Activated T-helper 2 cell treated with anti-CD3 and anti-CD28 coated beads, Interferon-gamma antibody, Interleukin-2, Interleukin-4, amounts not matched to agents 10 μg/mL and 5 μg/mL and 100 μg/mL, durations not matched to agents 14 hours and 24 hours and 36 hours (primary cell): ENCODE measurements at places on chromosomes 3 and 15.

DNA sequence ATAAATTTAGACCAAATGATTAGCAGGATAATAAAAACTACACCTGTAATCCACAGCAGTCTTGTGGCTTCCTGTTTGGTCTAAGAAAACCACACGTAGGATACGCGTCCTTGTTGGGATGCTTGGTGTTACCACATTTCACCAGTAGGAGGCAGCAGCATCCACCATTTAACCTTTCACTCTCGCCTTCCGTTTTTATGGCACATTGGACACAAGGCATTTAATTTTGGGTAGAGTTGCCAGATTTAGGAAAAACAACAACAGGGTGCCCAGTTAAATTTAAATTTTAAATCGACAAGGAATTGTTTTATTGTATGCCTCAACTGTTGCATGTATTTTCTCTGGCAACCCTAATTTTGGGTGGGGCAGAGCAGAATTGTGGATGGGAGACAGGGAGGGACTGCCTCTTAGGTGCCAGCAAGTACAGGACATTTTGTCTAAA lies 6.3 kb downstream of the LRRC31 start:
- peaks cover 11% of the 10 kb centered on the region for H3K4me1 ChIP-seq
- peak; percentile 60 for DNase-seq
- no peaks in the 10 kb centered on the region for H3K36me3 ChIP-seq
- H3K4me3 ChIP-seq = no peak overlapping the region
- H3K27me3 ChIP-seq = peaks cover 25% of the 10 kb centered on the region

DNA sequence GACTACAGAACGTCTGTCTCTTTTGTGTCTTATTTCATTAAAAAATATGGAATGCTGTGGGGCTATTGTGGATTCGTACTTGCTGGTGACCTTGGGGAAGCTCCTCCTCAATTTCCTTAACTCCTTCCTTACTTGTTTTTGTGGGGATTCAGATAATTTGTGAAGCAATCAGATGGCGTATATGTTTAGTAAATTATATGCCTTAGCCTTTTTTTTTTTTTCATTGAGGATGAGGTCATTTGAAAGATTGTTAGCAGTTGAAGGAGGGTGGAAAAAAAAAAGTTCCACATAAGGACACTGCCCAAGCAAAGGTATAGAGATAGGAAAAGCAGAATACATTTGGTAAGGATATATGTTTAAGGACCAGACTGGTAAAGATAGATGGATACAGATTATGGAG lies 3.3 kb downstream of the RNF13 start:
- peaks cover 36% of the 10 kb centered on the region for H3K36me3 ChIP-seq
- H3K4me1 ChIP-seq = peaks cover 54% of the 10 kb centered on the region
- no peaks in the 10 kb centered on the region for H3K27me3 ChIP-seq

DNA sequence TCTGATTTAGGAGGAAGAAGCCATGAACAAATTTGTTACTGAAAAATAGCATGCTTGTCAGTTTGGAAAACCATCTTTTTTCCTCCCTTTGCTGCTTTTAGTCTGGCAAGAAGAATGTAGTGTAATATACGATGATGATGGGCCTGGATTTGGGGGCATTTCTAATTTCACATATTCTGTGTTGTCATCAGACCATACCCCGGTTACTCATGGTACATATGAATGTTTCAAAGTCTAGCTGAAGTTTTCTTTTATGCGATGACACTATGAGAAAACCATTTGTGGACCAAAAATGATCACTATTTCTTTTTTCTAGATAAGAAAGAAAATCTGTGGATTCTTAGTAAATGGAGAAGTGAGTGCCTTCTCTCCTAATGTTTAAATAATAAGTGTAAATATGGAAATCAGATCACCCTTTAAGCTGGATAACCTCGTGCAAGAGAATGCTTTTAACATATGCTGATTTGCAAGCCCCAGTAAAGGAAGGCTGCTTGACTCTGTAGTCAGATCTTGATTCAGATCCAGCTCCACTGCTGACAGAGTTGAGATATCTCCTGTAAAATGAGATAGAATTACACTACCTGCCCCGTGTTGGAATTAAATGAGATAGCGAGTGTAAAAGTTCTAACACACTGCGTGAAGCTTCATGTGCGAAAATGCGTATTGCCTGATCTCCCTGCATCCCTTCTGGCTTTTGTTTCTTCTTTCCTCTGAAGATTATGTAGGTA lies 3.0 kb downstream of the MEF2A start:
- peaks cover 8% of the 10 kb centered on the region for H3K36me3 ChIP-seq
- peaks cover 36% of the 10 kb centered on the region for H3K4me1 ChIP-seq
- H3K4me3 ChIP-seq = no peak overlapping the region
- H3K27ac ChIP-seq = no peak overlapping the region

DNA sequence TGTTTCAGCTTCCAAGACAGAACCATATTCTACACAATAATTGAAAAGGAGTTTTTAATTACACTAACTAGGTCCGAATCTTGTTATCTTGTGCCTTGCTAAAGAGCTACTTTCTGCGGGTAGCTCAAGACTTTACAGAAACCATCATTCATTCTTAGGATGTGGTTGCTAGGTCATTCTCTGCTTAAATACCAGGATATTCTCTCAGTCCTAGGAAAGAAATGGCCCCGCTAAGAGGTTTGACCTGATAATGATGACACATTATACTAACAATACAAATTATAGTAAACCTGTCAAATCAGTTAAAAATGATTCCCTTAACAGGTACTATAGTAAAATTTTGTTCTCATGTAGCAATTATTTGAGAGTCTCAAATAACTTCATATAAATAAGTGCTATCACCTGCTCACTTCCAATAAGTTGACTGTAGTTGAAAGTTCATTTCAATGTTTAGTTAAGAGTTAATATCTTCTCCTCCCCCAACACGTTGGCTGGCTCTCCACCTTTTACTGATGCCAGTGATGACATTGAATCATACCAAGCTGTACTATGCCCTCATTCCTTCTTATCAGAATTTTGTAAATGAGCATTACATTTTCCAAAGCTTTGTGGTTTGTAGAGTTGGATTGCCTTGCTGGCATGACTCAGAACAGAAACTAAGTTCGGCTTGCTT lies 3.6 kb upstream of the C3orf85 start:
- no peaks in the 10 kb centered on the region for H3K27me3 ChIP-seq
- no peaks in the 10 kb centered on the region for H3K36me3 ChIP-seq
- no peak overlapping the region for H3K4me3 ChIP-seq
- H3K4me1 ChIP-seq = no peaks in the 10 kb centered on the region
- no peak for DNase-seq

DNA sequence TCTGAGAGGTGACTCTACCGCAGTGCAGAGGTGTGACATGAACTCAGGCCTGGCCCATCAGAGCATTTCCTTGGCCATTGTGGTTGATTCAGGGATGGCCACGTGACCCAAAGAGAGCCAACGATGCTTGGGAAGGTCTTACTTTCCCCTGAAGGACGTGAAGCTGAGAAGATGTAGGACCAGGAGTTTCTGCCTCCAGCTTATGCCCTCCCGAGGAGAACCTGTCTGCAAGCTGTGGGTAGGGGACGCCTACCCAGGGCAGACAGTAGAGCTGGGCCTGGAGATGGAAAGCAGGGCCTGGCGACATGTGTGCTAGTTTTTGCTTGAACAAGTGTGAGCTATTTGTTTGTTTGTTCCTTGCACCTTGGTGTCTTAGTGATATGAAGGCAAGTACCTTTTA lies 89.4 kb downstream of the RPLP1 start:
- H3K27ac ChIP-seq = no peak overlapping the region
- H3K36me3 ChIP-seq = no peaks in the 10 kb centered on the region
- H3K27me3 ChIP-seq = no peaks in the 10 kb centered on the region
- no peaks in the 10 kb centered on the region for H3K4me1 ChIP-seq

GRCh38 chr3:155441506-155441905 lies 148.0 kb upstream of the STRIT1 start:
- no peak overlapping the region for H3K27ac ChIP-seq
- H3K36me3 ChIP-seq = no peaks in the 10 kb centered on the region
- H3K4me1 ChIP-seq = no peaks in the 10 kb centered on the region

DNA sequence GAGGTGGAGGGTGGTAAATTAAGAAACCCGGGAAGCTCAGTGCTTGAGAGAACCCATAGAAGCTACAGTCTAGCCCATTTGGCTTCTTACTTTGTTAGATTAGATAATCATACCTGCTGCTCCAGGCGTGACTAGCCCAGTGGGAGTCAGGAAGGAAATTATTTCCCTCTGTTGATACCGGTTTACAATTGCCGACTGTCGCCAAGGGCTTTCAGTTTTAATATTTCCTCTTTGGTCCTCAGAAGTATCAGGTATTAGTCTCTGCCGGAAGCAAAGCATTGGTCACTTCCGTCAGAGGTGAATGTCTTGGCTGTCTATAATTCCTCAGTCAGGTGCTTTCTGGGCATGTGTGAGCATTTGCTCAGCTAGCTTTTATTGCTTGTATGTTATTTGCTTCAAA lies 75.2 kb downstream of the LPP start:
- peaks cover 1% of the 10 kb centered on the region for H3K4me1 ChIP-seq
- DNase-seq = no peak
- no peak overlapping the region for H3K4me3 ChIP-seq
- H3K27me3 ChIP-seq = no peaks in the 10 kb centered on the region
- H3K36me3 ChIP-seq = peaks cover 46% of the 10 kb centered on the region

- H3K4me3 ChIP-seq = no peak overlapping the region
- H3K27ac ChIP-seq = no peak overlapping the region
- H3K4me1 ChIP-seq = peaks cover 66% of the 10 kb centered on the region
- no peak for DNase-seq
- H3K36me3 ChIP-seq = peaks cover 7% of the 10 kb centered on the region
Measured at GRCh38 chr15:90683371-90683770, 33.8 kb upstream of the BLM start.

GRCh38 chr3:131988209-131988608 lies 46.6 kb downstream of the CPNE4 start:
- no peak for DNase-seq
- H3K4me3 ChIP-seq = no peak overlapping the region

DNA sequence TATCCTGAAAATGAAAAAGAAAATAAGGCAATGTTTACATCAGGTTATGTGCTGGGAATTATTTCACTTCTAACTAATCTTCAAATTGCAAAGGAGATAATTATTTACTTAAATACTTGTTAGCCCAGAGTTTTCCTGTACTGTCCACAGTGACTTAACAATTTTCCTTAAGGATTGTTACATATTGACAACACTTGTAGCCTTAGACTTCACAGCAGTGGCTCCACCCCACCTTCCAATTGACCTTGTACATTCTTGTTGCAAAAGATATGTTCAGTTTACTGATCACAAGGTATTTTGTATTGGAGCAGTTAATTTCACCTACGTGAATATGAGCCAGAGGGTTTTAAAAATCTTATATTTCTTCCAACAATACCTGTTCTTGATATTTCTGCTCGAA lies 376.9 kb downstream of the CNTN6 start:
- no peaks in the 10 kb centered on the region for H3K4me1 ChIP-seq
- H3K4me3 ChIP-seq = no peak overlapping the region
- no peaks in the 10 kb centered on the region for H3K36me3 ChIP-seq
- DNase-seq = no peak

DNA sequence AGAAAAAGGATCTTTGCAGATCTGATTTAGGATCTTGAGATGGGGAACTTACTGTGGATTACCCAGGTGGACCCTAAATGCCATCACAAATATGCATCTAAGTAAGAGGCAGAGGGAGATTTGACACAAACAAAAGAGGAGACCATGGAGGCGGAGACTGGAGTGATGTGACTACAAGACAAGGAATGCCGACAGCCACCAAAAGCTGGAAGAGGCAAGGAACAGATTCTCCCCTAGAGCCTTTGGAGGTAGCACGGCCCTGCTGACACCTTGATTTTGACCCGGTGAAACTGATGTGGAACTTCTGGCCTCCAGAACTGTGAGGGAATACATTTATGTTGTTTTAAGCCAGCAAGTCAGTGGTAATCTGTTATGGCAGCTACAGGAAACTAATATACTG lies 44.0 kb downstream of the GASK1A start:
- H3K27me3 ChIP-seq = peaks cover 8% of the 10 kb centered on the region
- no peak overlapping the region for H3K27ac ChIP-seq
- H3K36me3 ChIP-seq = no peaks in the 10 kb centered on the region
- no peak for DNase-seq
- no peak overlapping the region for H3K4me3 ChIP-seq

- no peak overlapping the region for H3K4me3 ChIP-seq
- no peak overlapping the region for H3K27ac ChIP-seq
- H3K27me3 ChIP-seq = no peaks in the 10 kb centered on the region
- H3K4me1 ChIP-seq = peaks cover 34% of the 10 kb centered on the region
- peaks cover 17% of the 10 kb centered on the region for H3K36me3 ChIP-seq
- no peak for DNase-seq
Measured at GRCh38 chr3:114217266-114217665, 20.1 kb downstream of the ZNF80 start.

GRCh38 chr3:42184651-42185443 lies 81.1 kb downstream of the CCK start:
- H3K36me3 ChIP-seq = peaks cover 22% of the 10 kb centered on the region
- H3K4me3 ChIP-seq = no peak overlapping the region
- H3K27me3 ChIP-seq = no peaks in the 10 kb centered on the region

- peak; percentile 68 for DNase-seq
- peak overlapping the region; percentile 83 for H3K4me3 ChIP-seq
- no peaks in the 10 kb centered on the region for H3K27me3 ChIP-seq
Measured at GRCh38 chr15:85582131-85583079, 202.0 kb downstream of the AKAP13 start.

DNA sequence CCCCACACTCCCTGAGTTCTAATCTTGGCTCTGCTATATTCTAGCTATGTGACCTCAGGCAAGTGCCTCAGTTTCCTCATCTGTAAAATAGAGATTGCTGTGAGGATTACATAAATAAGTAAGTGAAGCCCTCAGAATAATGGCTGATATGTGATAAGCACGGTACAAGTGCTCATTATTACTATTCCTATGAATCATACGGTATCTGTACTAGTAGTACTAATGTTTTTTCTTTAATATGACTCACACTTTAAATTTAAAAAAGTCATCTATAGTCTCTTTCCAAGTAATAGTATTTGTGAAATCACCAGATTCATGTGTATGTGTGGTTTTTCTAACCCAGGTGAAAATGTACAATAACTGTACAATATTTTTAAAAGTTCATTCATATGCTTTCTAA lies 58.7 kb downstream of the CLDN11 start:
- no peak overlapping the region for H3K4me3 ChIP-seq
- H3K27ac ChIP-seq = no peak overlapping the region
- no peaks in the 10 kb centered on the region for H3K36me3 ChIP-seq
- H3K4me1 ChIP-seq = peaks cover 1% of the 10 kb centered on the region

GRCh38 chr15:90471769-90472168 lies 58.0 kb upstream of the CRTC3 start:
- no peak overlapping the region for H3K4me3 ChIP-seq
- H3K27me3 ChIP-seq = no peaks in the 10 kb centered on the region
- no peak overlapping the region for H3K27ac ChIP-seq

DNA sequence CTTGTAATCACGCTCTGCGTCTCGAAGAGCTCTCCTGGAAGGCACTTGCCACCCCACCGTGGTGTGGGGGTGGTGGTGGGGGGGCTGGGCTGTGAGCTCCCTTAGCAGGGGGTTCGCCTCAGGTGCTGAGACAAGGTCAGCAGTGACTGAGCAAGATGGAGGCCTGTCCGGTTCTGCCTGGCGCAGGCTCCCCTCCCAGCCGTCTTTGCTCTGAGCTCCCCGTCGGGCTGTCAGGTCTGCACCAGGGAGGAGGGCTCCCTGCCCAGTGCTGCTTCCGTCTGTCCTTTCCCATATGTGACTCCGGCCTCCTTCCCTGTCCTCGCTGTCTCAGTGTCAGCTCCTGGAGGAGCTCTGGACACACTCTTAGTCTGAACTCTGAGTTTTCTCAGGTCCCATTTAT lies 80.0 kb downstream of the PLXNA1 start:
- no peaks in the 10 kb centered on the region for H3K36me3 ChIP-seq
- no peak for DNase-seq
- no peak overlapping the region for H3K27ac ChIP-seq
- H3K27me3 ChIP-seq = peaks cover 7% of the 10 kb centered on the region
